ENCODE measurements at places on chromosomes 16 and 17.
A peak's percentile ranks its signal among the peaks of the same experiment; 100 is the strongest.

DNA sequence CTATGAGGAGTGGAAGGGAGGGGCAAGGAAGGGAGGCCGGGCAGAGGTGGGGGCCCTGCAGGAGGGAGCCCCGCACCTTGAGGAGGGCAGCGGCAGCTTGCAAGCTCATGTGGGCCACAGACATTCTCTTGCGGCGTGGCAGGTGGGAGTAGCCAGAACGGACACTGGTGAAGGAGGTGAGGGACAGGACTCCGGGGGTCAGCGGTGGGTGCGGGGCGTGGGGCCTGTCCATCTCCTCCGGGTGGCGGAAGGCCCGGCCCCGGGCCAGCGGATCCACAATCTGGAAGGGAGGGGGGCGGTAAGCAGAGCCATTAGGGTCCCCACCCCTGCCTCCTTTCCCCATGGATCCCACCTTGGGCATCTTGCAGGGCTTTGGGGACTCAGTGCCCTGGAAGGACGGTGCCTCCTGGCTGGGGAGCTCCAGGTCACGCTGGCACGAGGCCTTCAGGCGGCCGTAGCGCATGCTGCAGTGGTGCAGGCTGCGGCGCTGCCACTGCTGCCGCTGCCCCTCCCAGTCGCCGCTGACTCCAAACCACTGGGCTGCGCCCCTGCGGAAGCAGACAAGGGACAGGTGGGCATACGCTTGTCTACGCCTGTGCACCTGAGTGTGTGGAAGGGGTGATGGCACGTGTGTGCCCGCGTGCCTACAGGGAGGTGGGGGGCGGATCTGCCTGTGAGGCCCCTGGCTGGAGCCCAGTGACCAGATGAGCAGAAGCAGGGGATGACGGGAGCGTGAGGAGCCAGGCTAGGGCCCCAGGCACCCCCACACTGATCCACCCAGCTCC lies 11.5 kb downstream of the AANAT start:
- no peak for DNase-seq

DNA sequence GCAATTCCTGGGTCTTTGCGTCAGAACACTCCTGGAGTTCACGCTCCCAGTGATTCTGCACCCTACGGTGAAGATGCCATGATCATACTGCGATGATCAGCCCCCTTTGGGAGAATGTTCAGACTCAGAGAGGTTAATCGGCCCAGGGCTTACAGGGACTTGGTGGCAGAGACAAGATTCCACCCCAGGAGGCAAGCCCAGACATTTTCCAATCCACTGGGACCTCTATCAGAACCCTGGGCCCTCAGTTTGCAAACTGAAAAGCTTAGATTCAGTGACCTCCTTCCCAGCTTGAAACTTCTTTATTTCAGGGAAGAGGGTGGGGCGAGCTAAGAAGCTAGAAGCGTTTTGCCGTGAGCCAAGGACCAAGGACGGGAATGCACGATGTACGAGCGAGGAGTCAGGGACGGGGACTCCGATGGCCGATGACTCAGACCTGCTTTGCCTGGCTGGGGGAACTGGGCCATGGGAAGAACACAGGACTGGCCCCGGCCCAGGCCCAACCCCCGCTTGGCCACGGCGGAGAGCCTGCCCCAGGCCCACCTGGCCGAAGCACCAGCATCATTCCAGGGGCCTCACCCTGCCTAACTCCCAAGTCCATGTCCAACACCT lies 34.7 kb downstream of the SOCS3 start:
- no peak for DNase-seq

- no peak for DNase-seq
These were observed 120.5 kb downstream of the CCT6B start for GRCh38 chr17:34840750-34841149.

DNA sequence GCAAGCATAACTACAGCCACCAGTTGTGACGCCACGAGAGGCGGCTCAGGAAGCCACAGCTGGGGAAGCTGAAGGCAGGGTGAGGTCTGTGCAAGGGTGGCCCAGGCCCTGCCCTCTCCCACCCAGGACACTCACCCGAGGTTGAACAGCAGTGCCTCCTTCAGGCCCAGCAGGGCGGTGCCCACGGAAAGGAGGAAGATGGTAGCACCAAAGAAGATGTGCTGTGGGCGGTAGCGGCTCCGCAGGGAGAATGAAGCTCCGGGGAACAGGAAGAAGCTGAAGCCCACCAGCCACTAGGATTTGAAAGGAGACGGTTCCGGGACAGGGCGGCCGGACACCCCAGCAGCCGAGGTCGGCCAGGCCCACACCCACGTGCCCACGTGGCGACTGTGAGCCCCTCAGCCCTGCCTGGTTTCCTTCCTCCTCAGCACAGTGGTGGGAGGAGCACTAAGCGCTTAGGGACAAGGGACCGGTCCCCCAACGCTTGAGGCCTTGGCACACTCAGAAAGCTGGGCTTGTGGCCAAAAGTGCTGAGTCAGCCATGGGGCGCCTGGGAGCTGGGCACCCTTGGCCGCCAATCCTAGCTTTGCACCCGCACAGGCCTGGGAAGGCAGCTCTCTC lies 11.0 kb downstream of the CYB561 start:
- peak; percentile 93 for DNase-seq

GRCh38 chr17:11641521-11642275 lies 43.4 kb downstream of the DNAH9 start:
- no peak for DNase-seq

GRCh38 chr16:628321-629061 lies 2.3 kb upstream of the WFIKKN1 start:
- peak; percentile 15 for DNase-seq

DNA sequence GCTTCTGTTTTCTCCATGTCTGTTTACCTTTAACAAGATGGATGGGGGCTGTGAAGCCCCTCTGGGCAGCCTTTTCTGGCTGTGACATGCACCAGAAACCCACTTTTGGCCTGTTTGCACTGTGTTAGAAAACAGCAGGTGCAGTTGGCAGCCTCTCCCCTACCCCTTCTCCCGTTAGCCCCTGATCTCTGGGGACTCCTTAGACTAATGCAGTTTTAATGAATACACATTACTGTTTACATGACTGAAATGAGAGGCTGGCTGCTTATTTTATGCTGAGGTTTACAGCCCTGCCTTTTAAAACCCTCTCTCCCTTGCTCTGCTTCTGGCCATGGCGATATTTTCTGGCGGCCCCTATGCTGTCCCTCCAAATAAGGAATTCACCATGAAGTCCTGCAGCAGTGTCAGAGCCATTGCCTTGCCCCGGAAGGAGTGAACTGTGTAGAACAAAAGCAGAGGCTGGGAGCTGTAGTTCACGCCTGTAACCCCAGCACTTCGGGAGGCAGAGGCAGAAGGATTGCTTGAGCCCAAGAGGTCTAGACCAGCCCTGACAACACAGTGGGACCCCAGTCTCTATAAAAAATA lies 79.3 kb downstream of the PRKCB start:
- DNase-seq, result no peak

DNA sequence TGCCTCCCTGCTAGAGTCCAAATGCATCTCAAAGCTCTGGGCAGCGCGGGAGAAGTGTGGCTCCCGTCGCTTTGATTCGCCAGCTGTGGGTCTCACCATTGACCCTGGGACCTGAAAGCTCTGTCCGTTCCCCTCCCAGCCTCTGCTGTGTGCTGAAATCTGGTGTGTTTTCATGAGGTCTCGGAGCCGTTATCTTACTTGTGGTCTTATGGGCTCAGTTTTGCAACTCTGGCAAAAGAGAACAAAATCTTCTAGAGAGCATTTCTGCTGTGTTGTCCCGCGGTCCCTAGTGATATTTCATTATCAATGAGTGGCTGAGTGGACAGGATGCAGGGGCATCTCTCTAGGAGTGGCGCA lies 13.3 kb downstream of the CRISPLD2 start:
- no peak for DNase-seq

DNA sequence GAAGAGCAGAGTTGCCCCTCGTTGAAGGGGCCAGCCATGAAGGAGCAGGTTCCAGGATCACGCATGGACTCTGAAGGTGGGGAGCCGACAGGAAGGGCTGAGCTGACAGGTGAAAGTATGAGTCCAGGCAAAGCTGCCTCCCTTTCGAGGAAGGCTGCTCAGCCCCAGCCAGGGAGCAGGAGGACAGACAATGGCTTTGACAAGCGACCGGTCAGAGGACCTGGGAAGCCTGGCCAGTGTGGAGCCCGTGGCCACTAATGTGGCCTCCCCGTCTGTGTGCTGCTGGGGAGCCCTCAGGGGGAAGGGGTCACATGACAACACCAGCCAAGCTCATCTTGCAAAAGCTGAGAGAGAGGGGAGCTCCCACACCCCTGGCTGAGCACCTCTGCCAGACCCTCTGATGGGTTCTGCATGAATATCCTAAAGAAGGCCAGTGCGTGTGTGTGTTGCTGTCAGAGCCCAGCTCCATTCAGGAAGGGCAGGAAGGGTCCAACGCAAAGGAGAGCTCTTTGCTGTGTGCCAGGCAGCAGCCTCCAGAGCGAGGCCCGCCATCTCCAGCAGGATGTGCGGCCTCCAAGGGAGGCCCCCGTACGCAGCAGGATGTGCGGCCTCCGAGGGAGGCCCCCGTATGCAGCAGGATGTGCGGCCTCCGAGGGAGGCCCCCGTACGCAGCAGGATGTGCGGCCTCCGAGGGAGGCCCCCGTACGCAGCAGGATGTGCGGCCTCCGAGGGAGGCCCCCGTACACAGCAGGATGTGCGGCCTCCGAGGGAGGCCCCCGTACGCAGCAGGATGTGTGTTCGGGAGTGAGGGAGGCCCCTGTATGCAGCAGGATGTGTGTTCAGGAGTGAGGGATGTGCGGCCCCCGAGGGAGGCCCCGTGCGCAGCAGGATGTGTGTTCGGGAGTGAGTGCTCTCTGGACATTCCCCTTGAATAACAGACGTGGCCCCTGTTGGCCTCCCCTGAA lies 102.1 kb upstream of the CHMP6 start:
- DNase-seq, result no peak

DNA sequence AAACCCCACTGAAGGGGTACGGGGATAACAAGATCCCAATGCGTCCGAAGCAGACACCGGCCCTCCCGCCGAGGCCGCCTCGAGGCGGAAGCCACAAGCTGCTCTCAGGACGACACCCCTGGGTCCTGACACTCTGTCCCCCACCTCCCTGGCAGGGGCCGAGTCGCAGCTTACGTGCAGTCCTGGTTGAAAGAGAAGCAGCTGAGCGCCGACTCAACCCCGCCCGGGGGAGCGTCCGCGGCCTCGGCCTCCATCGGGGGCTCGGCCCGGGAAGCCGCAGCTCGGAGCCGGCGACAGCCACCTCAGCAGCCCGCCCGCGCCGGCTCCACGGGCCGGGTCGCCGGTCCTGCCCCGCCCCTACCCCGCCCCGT lies at the start of gene WIPI1:
Gene WIPI1 (minus strand): TSS at position 329 of the 371 bp plus-strand sequence. CDS start 75 bp downstream, at position 254.
- peak; percentile 61 for DNase-seq

GRCh38 chr17:61064087-61064951 lies 335.3 kb upstream of the TBX2 start:
- no peak for DNase-seq

DNA sequence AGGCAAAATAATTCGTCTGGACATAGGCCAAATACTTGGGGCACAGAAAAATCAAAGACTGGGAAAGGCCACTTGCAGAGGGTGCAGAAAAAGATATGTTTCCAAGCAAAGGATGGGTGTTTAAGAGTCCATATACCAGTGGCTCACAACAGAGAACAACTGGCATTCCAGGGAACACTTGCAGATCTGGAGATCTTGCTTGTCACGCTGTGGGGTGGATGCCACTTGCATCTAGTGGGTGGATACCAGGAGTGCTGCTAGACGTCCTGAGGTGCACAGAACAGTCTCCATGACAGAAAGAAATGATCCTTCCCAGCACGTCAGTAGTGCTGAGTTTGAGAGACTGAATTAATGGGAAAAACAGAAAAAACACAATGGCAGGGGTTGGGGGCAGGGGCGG lies 8.4 kb downstream of the CBX8 start:
- no peak for DNase-seq

- DNase-seq, result no peak
These were observed 224.3 kb downstream of the HS3ST4 start for GRCh38 chr16:25916037-25916436.

- no peak for DNase-seq
These were observed 6.6 kb downstream of the JUP start for GRCh38 chr17:41779954-41780353.

DNA sequence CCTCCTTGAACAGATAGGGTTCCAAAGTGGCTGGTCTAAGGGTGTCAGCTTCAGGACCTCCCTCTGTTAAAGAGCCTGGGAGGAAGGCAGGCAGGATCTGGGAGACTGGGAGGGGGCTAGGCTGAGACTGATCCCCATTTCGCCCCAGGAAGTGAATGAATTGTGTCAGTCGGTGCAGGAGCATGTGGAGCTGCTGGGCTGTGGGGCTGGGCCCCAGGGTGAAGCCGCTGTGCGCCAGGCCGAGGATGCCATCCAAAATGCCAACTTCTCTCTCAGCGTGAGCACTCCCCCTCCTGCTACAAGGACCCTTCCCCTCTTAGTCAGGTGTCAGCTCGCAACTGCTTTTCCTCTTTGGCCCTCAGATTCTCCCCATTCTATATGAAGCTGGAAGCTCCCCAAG lies 6.1 kb downstream of the CARMIL2 start:
- DNase-seq, result no peak

DNA sequence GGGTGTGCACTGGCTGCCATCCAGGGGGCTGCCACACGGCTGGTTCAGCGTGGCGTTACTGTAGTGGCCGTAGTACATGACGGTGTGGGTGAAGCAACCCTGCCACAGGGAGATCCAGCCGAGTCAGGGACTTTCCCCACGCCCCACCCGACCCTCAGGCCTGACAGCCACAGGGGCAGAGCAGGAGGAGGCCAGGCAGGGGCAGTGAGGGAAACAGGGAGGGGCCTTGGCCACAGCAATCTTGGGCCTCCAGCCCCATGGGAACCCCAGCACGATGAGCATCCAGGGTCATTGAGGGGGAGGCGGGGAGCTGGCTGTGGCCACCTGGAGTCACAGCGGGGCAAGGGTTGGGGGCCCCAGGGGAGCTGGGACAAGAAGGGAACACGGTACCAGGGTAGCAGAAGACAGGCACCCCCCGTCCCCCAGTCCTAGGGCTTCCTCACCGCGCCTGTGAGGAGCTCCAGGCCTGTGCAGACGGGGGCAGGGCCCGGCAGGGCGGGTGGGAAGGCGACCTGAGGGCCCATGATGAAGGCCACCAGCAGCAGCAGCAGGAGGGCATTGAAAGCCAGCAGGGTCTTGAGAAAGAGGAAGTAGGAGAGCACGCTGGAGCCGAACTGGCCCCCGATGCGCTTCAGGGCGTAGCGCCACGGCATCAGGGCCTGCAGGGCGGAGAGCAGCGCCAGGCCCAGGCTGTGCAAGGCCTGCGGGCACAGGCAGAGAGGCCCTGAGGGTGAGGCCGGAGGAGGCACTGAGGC lies 4.3 kb downstream of the TMC6 start:
- no peak for DNase-seq

- no peak for DNase-seq
These were observed 56.1 kb downstream of the ESRP2 start for GRCh38 chr16:68179855-68180254.

GRCh38 chr16:85674828-85675227 lies 13.9 kb downstream of the GINS2 start:
- DNase-seq, result no peak

Measured in body of pancreas (tissue), 4 donors.